Adipocyte (in vitro differentiated cells): ENCODE measurements at places on chromosomes 12 and 14.

GRCh38 chr14:34614638-34615037 lies 15.3 kb downstream of the SNX6 start:
- no peak for DNase-seq

GRCh38 chr12:121628037-121628436 lies 1.7 kb downstream of the ORAI1 start:
- peak; percentile 11 for DNase-seq

DNA sequence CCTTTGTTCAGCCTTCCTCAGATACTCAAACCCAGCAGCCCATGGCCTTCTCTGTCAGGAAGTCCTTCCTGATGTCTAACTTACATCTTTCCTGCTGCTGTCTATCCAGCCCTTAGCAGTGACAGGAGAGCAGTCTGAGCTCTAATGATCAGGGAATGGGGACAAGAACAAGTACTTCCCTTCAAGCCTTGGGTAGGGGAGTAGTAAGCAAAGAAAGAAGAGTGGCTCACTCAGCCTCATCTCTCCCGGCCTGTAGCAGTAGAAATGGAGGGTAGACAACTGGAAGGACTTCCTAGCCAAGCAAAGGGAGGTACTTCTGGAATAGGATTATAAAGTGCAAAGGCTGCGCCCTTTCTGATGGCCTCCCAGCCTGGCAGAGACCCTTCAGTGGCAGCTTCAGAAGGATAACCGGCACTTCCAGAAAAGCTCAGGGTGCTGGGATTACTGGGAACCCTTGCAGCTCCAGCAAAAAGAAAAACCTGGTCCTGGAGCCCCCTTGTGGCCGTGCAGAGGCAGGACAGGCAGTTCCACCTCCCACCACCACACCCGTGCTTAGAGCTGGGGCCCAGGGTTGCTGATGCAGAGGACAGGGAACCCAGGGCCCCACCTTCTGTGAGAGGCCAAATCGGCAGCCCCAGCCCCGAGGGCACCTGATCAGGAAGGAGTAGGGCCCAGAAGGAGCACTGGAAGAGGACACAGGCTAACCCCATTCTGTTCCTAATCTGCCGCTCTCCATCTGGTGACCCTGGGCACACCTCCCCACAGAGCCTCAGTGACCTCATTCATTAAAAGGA lies 12.4 kb upstream of the SMUG1 start:
- peak; percentile 80 for DNase-seq

DNA sequence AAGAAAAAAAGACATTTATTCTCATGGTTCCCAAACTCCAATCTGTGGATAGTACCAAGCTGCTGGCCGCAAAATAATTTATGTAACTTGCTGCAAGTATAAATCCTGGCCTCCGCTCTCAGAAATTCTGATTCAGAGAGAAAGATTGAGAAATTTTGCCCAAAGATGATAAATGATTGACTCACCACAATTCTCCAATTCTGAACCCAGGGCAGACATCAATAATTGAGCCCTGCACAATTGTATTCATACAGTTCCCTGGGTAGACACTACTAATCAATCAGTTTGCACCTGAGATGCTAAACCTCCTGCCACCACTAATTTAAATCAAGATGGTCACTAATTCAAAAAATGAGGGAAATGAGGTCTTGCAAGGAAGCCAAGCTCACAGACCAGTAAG lies 38.2 kb downstream of the TRPV4 start:
- peak; percentile 28 for DNase-seq

DNA sequence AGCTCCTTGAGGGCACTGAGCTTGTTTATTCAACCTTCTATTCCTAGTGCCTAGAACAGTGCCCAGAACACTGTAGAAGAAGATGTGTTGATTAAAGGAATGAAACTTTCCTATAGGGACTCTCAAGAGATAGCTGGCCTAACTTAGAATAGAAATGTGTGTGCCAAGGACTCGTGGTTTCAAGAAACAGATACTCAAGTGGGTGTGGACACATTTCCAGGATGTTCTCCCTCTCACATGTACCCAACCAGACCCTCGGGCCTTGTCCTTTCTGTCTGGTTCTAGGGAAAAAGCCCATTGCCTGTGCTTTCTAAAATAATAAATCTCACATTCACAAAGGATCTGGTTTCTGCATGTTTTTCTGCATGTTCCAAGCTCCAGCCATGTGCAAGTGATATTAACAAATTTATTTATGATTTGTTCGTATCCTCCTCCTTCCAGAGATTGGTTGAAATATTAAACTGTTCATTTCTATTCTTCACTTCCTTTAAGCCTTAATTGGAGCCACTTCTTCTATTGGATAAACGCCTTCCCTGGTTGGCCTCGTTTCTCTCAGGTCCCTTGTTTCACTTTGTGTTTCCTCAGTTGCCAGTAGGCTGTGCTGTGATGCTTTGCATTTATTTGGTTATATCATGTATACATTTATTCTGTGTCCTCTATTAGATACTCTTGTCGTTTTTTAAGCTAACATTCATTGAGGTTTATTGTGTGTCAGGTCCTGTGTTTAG lies 89.8 kb downstream of the CRADD start:
- peak; percentile 88 for DNase-seq

- no peak for DNase-seq
Observed at GRCh38 chr12:29152981-29153630, 4.0 kb downstream of the FAR2 start.

DNA sequence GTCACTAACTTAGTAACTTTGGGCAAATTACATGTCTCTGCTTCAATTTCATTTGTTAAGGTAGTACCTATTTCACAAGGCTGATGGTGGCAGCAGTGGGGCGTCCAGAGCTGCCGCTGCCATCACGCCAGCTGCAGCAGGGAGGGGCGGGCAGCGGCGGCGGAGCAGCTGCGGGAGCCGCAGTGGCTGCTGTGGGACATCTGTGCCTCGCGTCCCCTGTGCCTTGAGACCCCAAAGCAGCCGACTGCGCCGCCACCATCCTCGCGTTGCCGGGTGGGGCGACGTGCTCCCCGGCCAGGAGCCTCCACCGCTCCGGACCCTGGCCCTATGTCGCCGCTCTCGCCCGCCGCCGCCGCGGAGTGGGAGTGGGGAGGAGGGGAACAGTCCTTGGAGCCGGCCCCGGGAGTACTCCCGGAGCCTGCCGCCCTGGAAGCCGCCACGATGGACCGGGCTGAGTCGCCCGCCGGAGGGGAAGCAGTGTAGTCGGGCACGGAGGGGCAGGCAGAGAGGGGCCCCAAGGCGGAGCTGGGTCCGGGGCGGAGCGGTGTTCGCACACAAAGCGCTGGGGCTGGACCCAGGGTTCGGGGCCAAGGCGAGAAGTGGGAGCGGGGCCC lies 51.4 kb downstream of the A2M start:
- peak; percentile 76 for DNase-seq

DNA sequence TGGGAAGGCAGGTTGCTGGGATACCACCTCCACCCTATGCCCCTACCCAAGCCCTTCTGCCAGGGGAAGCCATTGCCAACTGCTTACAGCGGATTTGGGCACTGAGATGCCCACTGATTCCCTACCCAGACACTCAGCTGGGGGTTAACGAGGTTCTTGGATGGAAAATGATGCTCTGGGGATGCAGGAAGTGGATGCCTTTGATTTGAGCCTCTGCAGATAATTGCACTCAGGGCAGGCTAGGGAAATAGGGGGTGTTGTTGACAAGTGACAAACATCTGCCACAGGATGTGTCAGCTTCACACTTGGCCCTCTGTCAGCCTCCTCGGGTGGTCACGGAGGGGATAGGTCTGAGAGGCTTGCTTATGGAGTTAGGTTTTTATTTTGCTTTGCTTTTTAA lies 57.4 kb downstream of the RPH3A start:
- no peak for DNase-seq

DNA sequence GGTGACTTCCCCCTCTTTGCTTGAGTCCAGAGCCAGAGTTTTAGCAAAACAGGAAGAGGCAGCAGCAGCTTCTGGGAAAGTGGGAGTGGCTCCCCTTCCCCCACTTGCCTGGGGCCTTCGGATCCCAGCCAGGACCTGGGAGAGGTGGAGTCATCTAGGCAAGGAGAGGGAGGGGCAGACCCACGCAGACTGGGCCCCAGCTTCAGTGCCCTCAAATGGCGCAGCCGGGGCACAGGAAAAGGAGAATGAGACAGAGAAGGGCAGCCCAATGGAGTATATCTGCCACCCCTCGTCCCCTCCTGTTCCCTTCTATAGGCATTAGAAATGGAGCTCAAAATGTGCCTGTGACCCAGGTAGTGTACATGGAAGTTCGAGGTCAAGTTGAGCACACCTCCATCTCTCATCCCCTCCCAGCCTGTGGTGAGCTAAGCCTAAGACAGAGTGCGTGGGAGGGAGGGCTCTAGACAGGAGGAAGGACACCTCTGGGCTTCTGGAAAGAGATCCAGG lies 9.3 kb upstream of the HDAC7 start:
- peak; percentile 86 for DNase-seq

- DNase-seq: no peak
Observed at GRCh38 chr12:114420182-114420943, 14.4 kb upstream of the TBX5 start.

DNA sequence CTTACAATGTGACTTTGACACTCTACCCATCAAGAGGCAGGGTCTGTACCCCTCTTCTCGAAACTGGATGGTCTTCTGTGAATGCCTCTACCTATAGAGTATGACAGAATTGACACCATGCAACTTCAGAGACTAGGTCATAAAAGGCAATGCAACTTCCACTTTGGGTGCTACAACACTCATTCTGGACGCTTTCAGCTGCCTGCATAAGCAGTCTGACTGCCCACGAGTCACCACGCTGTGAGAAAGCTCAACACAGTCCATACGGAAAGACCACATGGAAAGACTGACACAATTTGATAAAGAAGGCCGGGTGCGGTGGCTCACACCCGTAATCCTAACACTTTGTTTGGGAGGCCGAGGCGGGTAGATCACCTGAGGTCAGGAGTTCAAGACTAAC lies 14.9 kb downstream of the SLC7A7 start:
- DNase-seq: no peak

DNA sequence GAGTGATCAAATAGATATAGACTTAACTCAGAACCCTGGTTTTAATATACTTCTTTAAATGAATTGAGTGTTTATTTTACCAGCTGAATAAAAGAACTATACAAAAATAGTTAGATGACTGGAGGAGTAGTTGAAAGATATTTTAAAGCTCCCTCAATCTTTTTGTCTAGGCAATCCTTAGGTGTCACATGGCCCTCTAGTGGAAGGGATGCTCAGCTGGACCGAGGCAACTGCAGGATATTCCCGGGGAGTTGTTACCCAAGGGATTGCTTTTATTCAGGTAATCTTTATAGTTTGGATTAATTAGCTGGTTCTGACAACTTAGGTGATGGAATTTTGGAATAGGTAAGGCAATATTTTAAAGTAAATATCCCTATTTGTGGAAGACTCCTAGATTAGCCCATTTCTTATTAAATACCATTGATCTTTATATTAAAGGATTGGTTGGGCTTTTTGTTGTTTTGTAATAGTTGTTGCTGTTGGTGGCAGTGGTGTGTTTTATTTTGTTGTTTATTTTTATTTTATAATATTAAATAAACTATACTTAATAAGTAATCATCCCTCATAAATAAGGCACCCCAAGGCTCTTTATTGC lies 57.1 kb downstream of the ZDHHC17 start:
- DNase-seq: peak; percentile 70

DNA sequence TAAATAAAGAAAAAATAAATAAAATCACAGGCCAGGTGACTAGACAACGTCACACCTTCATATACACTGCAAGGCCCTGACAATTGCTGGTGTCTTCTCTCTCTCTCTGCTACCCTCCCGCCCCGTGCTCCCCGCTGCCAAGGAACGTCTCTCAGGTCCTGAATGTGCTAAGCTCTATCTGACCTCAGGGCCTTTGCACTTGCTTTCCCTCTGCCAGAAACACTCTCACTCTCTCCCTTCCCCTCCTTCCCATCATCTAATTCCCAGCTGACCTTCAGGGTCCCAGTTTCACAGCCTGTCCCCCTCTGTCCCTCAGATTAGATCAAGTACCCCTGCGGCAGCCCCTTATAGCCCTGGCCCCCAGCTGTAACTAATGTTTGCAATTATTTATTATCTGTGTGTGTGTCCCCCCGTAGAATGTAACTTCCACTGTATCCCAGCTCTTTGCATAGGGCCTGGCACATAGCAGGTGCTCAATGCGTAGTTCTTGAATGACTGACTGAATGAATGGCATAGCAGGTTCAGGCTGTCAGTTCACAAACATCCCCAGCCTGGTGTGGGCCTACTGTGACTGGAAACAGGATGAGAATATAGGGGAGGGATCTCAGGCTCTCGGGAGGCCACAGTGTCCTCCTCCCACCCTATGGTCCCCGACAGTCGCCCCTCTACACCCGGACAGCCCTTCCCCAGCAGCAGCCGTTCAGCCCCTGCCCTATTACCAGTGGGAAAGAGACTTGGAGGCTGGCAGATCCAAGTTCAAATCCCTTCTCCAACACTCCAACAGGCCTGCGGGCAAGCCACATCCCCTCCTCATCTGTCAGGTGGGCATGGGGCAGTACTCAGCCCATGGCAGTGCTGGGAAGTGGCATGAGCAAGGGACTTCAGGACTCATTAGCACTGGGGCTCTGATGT lies 6.6 kb downstream of the BEGAIN start:
- DNase-seq: no peak

DNA sequence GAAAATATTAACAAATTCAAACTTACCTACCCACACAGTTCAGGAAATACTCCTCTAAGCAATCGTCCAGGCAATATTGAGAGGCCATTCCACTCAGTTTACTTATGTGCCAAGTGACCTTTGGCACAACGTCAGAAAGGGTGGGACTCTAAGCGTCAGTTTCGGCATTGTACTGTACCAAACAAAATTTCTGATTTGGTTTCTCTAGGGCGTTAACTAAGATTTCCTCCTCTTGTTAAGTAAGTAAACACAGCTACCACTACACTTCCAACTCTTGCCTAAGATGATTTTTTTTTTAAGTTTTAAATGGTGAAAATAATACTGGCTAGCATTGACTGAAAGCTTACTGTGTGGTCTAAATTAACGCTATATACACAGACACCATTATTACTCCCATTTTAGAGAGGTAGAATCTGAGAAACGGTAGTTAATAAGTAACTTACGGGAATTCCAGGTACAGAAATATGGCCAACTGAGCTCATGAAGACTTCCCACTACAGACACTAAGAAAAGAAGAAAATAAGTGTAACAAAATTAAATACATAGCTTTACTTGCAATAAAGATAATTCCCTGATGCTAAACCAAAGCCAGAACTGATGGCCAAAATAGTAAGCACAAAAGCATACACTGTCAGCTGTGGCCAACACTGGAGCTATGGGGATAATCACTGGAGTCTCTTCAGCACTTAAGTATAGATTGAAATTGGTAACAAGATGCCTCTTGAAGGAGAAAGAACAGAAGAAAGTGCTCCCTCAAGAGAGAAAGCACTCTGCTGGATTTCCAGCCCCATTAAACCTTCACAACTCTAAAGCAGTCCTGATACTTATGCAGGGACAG lies 76.1 kb downstream of the EPS8 start:
- DNase-seq: no peak

- DNase-seq: peak; percentile 88
Observed at GRCh38 chr12:49342066-49342913, 4.4 kb upstream of the DNAJC22 start.

GRCh38 chr14:88321692-88322503 lies 1.2 kb downstream of the KCNK10 start:
- DNase-seq: no peak

- no peak for DNase-seq
Observed at GRCh38 chr14:101482066-101482465, 79.2 kb upstream of the DIO3 start.

- peak; percentile 86 for DNase-seq
Observed at GRCh38 chr12:75690296-75690955, 179.0 kb upstream of the KRR1 start.
